Stimulated activated naive CD4-positive, alpha-beta T cell (primary cell): ENCODE measurements at places on chromosomes 12 and 14.

- no peak for DNase-seq
These were observed 38.0 kb downstream of the CHGA start for GRCh38 chr14:92960706-92961566.

DNA sequence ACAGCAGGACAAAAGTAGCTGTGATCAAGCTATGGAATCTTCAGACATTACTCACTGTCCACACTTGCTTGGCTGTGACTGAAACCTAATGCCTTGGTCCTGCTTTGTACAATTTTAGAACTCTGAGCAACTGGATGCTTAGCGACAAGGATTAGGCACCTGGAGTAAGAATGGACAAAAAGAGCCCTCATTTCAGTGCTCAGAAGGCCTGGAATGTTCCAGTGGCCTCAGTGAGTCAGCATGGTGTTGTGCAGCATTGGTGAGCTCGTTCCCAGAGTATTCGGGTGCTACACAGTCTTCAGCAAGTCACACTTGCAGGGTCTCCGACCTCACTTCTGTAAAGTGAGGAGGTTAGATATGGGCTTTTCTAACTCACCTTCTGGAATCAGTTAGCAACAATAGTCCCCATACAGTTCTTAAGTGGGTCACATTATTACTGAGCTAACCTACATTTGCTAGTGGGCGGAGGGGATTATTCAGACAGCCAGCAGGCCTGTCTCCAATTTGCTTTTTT lies 108.0 kb upstream of the MDM1 start:
- no peak for DNase-seq

DNA sequence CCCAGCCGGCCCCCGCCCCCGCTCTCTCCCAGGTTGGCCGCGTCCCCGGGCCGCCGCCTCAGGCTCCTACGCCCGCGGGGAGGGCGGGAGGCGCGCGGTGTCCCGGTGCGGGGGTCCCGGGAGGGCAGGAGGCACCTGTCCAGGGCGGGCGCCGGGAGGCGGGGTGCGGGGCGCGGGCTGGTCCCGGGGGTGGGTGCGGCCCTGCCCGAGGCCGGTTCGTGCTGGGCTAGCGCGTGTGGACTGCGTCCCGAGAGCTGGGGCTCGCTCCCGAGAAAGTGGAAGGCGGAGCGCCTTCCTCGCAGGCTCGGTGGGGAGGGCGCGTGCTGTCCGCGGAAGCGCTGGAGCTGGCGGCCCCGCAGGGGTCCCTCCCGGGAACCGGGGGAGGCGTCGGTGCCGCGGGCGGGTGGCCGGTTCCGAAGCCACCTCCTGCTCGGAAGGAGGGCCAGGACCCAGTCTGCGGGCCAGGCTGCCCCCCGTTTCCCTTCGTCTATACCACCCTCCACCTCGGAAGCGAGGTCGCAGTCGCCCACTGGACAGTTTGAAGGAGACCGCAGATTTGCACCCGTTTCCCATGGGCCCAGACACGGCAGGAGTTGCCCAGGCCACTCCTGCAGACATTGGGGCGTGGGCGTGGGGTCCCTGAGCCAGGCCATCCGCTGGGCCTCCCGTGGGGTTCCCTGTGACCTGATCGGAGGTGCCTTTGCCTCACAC lies 636 bp downstream of the ZFYVE21 start:
- no peak for DNase-seq

GRCh38 chr12:111692575-111693210 lies 6.8 kb downstream of the ACAD10 start:
- DNase-seq: no peak

DNA sequence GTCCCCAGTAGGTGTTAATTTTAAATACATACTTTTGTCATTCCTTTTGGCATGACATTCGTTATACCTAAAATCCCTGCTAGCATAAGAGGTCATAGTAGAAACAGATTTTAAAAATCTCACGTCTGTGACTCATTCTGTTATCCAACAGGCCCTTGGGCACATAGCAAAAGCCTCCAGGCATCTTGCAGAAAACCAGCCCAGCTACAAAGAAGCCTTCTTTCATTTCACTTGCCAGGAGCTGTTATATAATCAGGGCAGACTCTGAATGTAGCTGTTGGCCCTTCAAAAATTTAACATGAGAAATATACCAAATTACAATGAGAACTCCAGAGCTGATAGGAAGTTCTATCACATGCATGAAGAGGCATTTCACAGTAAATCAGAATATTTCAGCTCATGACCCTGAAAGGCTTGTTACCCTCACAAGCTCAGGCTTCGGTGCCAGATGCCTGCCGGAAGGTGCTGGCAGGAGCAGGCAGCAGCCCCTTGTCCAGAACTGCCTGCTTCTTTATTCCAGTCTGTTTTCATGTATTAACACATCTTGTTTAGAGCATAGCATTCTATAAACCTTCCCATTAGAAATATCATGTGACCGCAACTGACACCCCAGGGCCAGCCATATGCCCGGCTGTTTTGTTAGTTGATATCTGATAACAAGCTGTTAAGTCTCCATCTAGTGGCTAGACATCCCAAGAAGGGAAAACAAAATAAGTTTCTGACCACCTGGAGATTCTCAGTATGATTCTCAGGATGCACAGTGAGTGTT lies 17.8 kb downstream of the E2F7 start:
- no peak for DNase-seq

DNA sequence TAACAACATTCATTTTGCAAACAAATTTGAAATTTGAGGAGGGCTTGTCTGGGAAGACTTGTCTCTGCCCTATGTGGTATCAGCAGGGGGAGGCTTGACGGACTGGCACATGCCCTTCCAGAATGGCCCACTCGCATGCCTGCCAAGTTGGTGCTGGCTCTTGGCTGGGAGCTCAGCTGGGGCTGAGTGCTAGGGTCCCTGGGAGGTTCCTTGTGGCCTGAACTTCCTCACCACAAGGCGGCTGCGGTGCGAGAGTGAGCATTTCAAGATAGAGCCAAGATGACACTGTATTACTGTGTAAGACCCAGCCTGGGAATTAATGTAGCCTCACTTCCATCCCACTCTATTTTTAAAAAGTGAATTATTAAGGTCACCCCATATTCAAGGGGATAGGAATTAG lies 271.6 kb upstream of the PLEKHG7 start:
- no peak for DNase-seq

GRCh38 chr12:45688183-45688582 lies 41.3 kb upstream of the ARID2 start:
- DNase-seq: no peak

- DNase-seq: no peak
These were observed 249.7 kb downstream of the FOXG1 start for GRCh38 chr14:29016050-29016900.

- DNase-seq: peak; percentile 45
These were observed 732 bp downstream of the ZNF664 start for GRCh38 chr12:123973552-123974341.

- DNase-seq: peak; percentile 69
These were observed 2.2 kb downstream of the ZFP36L1 start for GRCh38 chr14:68790644-68791077.

- peak; percentile 67 for DNase-seq
These were observed 274.6 kb downstream of the BTG1 start for GRCh38 chr12:91870872-91871707.

- no peak for DNase-seq
These were observed 642 bp downstream of the SLC38A2 start for GRCh38 chr12:46371718-46372543.

DNA sequence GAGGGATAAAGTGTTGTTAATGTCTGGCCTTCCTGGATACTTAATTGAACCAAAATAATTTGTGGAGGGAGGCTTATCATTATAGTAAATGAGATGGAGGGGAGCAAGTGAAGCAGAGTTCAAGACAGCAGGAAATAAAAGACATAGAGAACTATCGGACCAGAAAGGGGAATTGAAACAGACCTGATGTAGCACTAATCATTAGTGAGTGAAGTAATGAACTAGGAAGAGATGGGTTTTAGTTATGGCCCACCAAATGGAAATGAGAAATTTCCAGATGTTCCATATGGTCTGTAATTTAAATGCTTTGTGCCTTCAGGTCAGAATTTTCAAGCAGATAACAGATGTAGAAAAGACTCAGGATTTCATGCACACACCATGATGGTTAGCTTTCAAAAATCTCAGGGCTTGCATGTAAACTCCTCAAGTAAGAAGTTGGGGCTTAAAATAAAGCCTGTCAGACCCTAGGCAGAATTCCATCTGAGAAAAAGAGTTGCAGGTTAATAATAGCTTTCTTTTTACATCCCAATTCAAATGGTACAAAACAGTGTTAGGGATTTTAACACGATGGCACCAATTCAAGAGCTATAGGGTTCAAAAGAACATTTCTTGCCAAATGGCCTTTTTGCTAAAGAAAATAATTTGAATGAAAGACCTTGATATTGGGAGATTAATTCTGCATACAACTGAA lies 355.8 kb downstream of the FSCB start:
- no peak for DNase-seq

DNA sequence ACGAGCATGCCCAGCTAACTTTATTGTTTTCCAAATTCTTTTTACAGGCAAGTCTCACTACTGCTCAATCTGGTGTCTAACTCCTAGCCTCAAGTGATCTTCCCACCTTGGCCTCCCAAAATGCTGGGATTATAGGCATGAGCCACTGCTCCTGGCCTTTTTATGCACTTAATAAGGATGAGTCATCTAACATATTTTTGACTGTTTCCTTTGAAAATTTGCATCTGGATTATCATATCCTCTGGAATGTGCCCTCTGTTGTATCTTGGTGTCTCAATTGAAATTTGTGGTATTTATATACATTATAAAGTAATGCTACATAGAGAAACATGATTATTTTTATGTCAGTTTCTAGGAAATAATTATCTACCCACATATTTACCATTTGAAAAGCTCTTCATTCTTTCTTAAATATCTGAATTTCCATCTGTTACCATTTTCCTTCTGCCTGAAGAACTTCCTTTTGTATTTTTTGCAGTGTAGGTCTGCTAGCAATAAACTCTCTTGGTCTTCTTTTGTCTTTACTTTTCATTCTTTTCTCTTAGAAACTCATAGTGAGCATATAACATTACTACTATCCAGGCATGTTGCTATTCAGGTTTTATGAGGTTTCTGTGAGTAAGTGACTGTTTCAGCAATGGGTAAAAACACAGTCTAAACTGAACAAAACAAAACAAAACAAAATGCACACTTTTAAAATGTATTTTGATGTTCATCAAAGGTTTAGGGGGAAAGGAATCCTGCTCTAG lies 52.8 kb upstream of the CNOT2 start:
- DNase-seq: no peak

- peak; percentile 89 for DNase-seq
These were observed 14.8 kb downstream of the PROX2 start for GRCh38 chr14:74860899-74861733.

DNA sequence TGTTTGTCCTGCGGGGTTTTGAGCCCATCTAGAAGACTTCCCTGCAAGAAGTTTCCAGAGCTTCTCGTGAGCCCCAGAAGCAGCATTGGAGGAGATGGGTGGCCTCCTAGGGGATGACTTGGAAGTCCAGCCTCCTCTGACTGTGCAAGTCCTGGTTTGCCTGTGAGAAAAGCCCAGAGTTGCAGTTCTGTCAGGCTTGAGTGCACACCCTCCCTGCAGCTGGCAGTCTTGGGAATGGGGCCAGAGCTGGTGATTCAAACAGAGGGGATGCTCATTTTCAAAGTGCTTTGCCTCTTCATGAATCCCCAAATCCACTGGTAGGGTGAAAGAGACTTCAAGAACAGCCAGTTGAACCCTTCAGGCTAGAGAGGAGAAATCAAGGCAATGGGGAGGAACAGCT lies 3.9 kb upstream of the PPP1R1A start:
- no peak for DNase-seq

DNA sequence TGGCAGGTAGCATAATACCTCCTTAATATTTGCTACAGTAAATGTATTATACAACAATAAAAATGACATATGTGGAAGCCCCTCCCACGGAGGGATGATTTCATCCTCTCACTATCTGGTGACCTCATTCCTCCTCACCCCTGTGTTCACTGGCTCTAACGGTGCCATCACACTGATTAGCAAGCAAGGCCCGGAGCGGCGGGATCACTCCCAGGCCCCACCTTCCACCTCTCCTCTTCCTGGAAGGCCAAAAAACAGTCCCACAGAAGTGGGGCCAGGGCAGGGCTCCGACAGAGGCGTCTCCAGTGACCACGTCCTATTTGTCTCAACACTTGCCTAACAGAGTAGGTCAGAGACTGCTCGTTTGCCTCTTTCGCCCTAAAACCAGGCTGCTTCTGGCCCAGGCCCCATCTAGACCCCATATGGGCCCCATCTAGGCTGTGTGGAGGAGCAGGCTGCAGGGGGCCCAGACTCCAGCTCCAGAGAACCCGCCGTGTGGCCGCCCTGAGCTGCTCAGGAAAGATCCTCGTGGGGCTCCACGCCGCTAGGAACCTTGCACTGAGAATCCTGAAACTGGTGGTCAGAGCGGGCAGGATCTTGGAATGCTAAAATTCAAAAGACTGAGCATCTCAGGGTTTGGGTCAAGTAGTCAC lies 3.7 kb downstream of the SELPLG start:
- DNase-seq: peak; percentile 45

- no peak for DNase-seq
These were observed 33.3 kb upstream of the CCDC198 start for GRCh38 chr14:57526942-57527341.

- DNase-seq: no peak
These were observed 100.7 kb downstream of the ITPR2 start for GRCh38 chr12:26732005-26732908.

DNA sequence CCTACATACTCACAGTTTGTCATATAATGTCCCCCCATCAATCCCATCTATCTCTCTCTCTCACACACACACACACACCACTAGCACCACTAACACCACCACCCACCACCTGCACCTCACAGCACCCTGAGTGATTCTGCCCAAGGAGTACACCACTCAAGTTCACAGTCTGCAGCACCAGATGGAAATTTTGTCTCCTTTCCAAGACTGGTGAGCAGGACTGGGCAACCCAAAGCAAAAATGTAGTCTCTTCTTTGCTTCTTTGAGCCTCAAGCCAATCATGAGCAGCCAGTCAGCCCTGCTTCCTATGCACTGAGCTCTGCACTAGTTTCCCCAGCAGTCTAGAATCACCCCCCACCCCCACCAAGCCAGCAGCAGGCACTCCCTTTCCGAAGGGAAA lies 15.0 kb upstream of the ARMH4 start:
- DNase-seq: no peak
